HCEC 1CT (cell line): ENCODE measurements at places on chromosomes 3 and 15.

- DNase-seq, result peak; percentile 88
Observed at GRCh38 chr15:75723847-75724660, 11.4 kb upstream of the CSPG4 start.

DNA sequence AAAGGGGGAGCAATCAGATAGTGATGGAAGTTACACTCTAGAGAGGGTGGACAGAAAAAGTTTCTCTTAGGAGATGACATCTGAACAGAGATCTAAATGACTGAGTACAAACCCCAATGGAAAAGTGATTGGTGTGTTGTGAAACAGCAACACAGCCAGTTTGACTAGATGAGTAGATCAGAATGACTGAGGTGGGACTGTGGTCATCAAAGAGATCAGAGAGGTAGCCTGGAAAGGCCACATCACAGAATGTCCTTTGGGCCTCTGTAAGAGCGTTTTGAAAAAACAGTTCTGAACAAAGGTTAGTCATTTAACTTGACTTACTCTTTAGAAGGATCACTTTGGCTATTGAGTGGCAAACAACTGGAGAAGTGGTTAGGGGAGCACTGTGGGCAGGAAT, 10.6 kb downstream of the LRRC58 start:
- DNase-seq, result no peak

DNA sequence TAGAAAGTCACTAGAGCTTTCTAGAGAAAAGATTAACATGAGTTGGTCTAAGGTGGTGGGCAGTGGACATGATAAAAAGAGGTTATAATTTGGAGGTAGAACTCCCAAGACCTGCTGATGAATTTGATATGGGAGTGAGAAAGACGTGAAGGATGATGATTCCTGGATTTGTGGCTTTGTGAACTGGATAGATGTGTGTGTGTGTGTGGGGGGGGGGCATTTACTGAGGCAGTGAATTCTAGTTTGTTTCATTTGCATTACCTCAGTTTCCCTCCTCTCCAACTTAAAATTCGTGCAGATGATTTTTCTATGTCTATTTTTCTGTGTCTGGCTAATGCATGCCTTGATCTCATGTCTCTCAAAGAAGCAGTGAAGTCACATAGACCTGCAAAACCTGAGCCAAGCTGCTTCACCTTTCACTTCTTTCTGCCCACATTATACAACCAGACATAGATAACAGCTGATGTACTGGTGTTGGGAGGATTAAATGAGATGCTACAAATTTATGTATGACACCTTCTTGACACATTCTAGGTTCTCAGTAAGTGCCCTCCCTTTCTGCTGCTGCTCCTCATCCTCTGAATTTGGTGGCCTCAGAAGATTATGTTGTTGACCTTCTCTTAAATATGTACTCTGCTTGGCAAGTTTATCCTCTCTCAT, 9.9 kb downstream of the AHSG start:
- DNase-seq, result no peak

GRCh38 chr3:138187296-138188012, at the start of gene ARMC8:
TSS of gene ARMC8 (plus strand) at chr3:138187301. CDS start at chr3:138187555, 254 bp downstream.
- no peak for DNase-seq

DNA sequence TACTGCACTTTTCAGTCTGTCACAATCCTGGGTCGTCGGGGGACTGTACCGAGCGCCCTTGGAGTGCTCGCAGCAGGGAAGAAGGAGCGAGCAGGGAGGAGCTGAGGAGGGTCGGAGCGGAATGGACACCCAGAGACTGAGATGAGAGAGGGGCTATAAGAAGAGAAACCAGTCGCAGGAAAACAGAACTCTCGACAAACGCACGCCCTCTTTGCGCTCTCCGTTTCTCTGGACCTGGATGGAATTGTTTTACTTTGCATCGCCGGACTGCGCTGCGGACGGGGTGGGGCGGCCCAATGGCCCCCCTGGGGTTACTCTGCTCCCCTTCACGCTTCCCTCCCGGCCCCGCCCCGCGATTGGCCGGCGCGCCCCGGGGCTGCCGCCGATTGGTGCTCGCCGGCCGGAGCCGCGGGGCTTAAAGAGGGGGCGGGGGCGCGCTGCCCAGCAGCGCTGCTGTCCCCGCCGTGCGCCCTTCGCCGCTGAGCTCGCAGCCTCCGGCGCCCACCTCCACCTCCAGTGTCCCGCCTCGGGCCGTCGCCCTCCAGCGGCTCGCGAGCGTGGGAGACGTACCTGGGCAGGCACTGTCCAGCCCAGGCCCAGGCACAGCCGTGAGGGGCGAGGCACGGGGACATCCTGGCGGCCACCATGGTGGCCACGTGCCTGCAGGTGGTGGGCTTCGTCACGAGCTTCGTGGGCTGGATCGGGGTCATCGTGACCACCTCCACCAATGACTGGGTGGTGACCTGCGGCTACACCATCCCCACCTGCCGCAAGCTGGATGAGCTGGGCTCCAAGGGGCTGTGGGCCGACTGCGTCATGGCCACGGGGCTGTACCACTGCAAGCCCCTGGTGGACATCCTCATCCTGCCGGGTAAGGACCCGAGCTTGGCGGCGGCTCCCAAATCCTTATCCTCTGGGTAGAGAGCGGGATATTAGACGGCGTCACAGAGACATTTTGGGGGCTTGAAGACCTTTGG, at the start of gene CLDN11:
Gene CLDN11 (plus strand): TSS at position 447 of the 977 bp plus-strand sequence. CDS start 199 bp downstream, at position 646.
- peak; percentile 67 for DNase-seq

DNA sequence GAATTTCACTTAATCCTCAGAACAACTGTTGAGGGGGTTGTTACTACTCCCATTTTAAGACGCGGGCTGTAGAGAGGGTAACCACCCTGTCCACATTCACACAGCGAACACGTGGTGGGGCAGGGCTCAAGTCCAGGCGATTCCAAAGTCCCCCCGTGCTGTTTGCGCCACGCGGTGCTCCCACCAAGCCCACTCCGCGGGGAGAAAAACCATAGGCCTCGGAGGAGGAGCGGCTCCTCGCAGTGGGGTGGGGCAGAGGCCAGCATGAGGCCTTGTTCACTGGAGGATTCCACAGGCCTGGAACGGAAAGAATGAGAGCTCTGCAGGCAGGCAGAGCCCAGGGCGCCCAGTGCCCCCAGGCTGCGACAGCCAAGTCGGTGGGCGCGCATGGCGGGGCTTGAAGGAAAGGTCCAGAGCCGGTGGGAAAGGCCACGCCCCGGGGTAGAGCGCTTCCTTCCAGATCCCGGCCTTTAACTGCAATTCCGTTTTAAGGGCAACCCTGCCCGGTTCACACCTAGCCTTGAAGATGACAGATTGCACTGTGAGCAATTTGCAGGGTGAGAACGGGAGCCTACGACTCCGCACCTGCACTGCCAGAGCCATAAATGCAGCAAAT, 161.8 kb upstream of the TBL1XR1 start:
- DNase-seq, result no peak

GRCh38 chr3:81531263-81531662, 230.2 kb downstream of the GBE1 start:
- no peak for DNase-seq

DNA sequence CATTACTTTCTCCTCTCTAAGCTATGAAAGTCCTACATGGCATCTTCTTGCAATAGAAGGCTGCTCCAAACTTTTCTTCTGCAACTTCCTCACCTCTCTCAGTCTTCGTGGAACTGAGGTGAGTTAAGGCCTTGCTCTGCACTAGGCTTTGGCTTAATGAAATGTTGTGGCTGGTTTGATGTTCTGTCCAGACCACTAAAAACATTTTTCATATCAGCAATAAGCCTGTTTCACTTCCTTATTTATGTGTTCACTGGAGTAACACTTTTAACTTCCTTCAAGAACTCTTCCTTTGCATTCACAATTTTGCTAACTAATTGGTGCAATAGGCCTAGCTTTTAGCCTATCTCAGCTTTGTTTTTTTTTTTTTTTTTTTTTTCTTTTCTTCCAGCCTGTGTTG, 335.3 kb upstream of the NECTIN3 start:
- DNase-seq, result no peak

DNA sequence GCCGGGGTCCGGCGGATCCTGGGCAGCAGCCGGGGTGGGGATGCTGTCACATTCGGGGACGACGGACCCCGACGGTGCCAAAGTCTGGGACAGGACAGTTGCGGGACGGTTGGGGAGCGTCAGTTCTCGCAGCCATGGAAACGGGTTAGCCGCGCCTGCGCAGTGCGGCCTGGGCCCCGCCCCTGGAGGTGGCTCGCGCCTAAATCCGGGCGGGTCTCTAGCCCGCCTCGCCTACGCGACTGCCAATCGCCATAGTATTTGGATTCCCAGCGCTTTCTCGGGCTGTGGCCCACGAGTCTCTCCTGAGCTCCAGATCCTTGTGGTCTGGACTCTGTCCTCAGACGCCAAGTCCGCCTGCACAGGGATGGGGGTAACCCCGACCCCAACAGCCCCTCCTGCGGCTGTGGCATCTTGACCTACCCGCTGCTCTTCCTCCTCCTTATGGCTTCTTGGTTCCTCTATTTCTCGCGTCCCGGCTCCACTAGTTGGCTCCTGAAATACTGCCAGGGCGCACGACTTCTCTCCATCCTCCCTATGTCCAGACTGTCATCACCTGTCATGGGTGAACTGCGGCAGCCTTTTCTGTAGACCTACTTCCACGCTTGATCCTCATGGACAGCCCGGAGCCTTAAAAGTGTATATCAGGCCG, at the start of gene ZMYND10:
Gene ZMYND10 (minus strand): TSS at position 147 of the 649 bp plus-strand sequence. CDS start 153 bp downstream, outside the sequence.
- peak; percentile 51 for DNase-seq

- DNase-seq, result no peak
Observed at GRCh38 chr3:106403371-106404145, 534.7 kb upstream of the CBLB start.

DNA sequence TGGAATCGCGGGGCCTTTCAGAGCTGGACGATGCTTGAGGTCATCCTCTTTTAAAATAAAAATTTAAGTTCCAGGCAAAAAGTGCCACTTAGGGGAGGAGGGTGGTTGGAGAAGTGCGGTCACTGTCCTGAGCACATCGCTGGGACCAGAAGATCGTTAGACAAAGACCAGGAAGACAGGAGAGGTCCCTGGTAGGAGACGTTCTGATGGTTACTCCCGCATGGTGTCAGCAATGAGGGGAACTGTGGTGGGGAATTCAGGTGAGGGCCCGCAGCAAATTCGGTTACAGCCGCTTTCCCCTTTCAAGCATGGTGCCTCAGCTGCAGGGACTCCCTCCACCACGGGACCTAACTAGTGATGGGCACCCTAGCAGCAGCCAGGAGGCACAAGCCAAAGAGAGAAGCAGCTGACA, 1.0 kb upstream of the ISY1 start:
- DNase-seq, result peak; percentile 24

- DNase-seq, result peak; percentile 55
Observed at GRCh38 chr3:110933821-110934426, 137.7 kb upstream of the NECTIN3 start.

GRCh38 chr15:48062148-48062872, 58.5 kb upstream of the SLC24A5 start:
- peak; percentile 63 for DNase-seq

DNA sequence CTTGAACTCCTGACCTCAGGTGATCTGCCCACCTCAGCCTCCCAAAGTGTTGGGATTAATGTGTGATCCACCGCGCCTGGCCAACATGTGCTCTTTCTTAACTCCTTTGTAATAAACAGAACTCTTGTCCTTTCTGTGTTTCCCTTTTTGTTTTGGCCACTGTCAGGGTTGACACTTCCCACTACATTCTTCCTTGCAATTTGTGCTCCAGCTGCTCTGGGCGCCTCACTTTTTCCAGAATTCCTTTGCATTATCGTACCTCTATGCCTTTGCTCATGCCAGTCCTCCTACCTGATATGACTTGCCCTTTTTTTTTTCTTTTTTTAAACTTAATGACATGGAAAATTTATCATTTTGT, 38.8 kb upstream of the SMAD3 start:
- no peak for DNase-seq

DNA sequence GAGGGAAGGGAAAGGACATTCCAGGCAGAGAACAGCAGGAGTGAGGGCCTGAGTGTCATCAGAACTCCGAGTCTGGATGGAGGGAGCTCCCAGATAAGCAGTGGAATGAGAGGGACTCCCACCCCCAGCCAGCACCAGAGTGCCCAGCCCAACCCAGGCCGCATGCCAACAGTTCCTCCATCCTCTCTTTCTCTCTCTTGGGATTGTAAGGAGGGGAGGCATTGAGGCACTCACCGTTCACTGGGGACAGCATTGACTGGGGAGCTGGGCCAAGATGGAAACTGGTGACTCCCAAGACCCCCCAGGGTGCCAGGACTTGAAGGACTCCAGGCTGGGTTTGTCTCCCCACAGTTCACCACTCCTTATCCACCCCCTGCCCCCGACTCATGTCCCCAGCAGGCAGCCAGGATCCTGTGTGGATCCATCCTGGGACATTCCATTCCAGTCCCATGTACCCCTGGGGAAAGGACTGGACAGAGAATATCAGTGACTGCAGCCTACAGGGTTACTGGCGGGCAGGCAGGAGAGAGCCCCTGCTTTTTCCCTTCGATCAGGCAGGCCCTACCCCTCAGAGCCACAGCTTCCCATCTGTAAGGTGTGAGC, 15.7 kb downstream of the PTH1R start:
- DNase-seq, result no peak

- no peak for DNase-seq
Observed at GRCh38 chr15:57637846-57638245, 46.1 kb downstream of the MYZAP start.

- peak; percentile 1 for DNase-seq
Observed at GRCh38 chr3:12049675-12050074, 45.5 kb downstream of the SYN2 start.

- DNase-seq, result no peak
Observed at GRCh38 chr3:52809662-52810377, 15.2 kb downstream of the ITIH3 start.

- no peak for DNase-seq
Observed at GRCh38 chr3:196186651-196187573, 24.3 kb downstream of the ZDHHC19 start.

DNA sequence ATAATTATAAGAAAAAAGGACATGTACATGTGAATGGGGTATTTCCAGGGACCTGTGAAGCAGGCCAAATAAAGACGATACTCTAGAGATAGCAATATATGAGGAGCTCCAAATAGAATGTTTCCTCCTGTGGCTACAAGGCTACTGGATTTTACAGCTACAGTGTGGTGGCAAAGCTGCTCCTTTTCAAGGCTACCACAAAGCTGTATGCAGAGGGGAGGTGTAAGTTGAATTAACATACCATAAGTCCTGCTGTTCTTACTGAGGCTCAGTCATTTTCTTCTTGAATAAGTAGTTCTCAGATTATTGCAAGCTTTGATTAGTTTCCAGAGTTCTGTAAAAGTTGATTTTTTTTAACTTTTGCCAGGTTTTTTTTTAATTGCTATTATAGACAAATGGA, 1184.6 kb upstream of the EPHA6 start:
- DNase-seq, result no peak

GRCh38 chr15:66789029-66790025, 87.3 kb downstream of the SMAD6 start:
- DNase-seq, result peak; percentile 75

- no peak for DNase-seq
Observed at GRCh38 chr3:69342074-69342473, 43.8 kb downstream of the FRMD4B start.
